Caco-2 (cell line): ENCODE measurements at places on chromosomes 12 and 14.
A peak's percentile ranks its signal among the peaks of the same experiment; 100 is the strongest.

- H3K27ac ChIP-seq: no peak overlapping the region
- no peak for DNase-seq
- no peaks in the 10 kb centered on the region for H3K27me3 ChIP-seq
These were observed 19.9 kb downstream of the RBM19 start for GRCh38 chr12:113946175-113946574.

- no peak for DNase-seq
- no peaks in the 10 kb centered on the region for H3K36me3 ChIP-seq
- no peaks in the 10 kb centered on the region for H3K4me1 ChIP-seq
- H3K4me3 ChIP-seq: no peak overlapping the region
These were observed 479.8 kb downstream of the MDGA2 start for GRCh38 chr14:47195582-47195981.

DNA sequence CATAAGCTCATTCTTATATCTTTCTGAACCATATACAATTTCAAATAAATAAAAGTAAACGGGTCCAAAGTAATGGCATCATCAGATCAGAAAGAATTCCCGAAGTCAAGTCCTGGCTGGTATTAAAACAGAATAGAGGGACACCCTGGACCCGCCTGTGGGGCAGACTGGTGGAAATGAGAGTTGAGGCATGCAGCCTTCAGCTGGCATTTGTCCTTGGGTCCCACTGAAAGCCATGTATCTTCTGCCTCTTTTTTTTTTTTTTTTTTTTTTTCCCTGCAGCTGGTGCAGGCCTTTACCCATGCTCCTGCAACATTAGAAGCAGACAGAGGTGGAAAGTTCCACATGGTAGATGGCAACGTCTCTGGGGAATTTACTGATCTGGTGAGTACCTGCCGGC, 9.9 kb downstream of the AHSA1 start:
- H3K4me1 ChIP-seq: no peaks in the 10 kb centered on the region
- no peak overlapping the region for H3K4me3 ChIP-seq
- DNase-seq: no peak
- H3K27me3 ChIP-seq: no peaks in the 10 kb centered on the region
- H3K36me3 ChIP-seq: 0 out of 2 replicates have a peak, but pooled peaks cover under 1% of the 10 kb centered on the region

GRCh38 chr14:21589317-21589716, 9.4 kb upstream of the OR10G3 start:
- no peaks in the 10 kb centered on the region for H3K27me3 ChIP-seq
- no peaks in the 10 kb centered on the region for H3K36me3 ChIP-seq

DNA sequence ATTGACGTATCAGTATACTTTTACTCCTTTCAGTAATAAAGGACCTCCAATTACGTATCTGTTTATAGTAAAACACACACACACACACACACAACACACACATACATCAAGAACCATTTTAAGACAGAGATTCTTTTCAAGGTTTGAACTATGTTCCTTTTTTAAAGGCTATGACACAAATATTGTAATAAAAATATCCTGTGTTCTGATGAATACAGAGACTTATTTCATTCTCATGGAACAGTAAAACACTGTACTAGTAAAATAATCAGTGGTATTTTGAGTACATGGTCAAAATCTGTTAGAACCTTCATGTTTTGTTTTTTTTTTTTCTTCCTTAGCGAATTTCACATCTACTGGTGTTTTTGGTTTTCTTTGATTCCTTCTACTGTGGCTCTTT, 7.6 kb downstream of the FLRT2 start:
- no peak overlapping the region for H3K27ac ChIP-seq
- DNase-seq: no peak
- no peaks in the 10 kb centered on the region; the same call in 1 of the 2 replicates for H3K4me1 ChIP-seq
- H3K36me3 ChIP-seq: no peaks in the 10 kb centered on the region
- H3K4me3 ChIP-seq: no peak overlapping the region
- H3K27me3 ChIP-seq: no peaks in the 10 kb centered on the region

DNA sequence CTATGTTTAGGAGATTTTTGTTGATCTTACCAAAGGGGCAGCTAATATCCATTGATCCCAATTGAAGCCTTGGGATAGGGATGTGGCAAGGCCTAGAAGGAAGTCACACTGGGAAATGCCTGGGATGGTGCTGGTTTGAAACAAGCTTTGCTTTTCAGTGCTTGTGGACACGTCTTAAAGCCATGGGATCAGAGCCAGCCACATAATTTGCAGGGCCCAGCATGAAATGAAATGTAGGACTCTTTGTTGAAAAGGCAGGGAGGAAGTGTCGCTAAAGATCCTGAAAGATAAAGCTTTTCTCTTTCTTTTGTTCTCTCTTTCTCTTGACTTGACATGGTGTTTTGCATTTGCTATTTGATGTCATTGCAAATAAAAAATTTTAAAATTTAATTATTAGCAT, 5.0 kb downstream of the TTC9 start:
- no peaks in the 10 kb centered on the region for H3K4me1 ChIP-seq
- H3K4me3 ChIP-seq: no peak overlapping the region
- DNase-seq: no peak
- H3K27me3 ChIP-seq: no peaks in the 10 kb centered on the region

- DNase-seq: no peak
- no peak overlapping the region for H3K4me3 ChIP-seq
- no peaks in the 10 kb centered on the region for H3K27me3 ChIP-seq
- no peak overlapping the region for H3K27ac ChIP-seq
- no peaks in the 10 kb centered on the region for H3K4me1 ChIP-seq
These were observed 8.8 kb upstream of the KCNK13 start for GRCh38 chr14:90053044-90053443.

- no peak for DNase-seq
- no peak overlapping the region for H3K27ac ChIP-seq
- H3K27me3 ChIP-seq: no peaks in the 10 kb centered on the region
- H3K4me1 ChIP-seq: no peaks in the 10 kb centered on the region
- H3K36me3 ChIP-seq: no peaks in the 10 kb centered on the region
These were observed 566.1 kb downstream of the BCL11B start for GRCh38 chr14:98705871-98706300.

GRCh38 chr12:2805143-2805520, 7.3 kb upstream of the ITFG2 start:
- H3K27me3 ChIP-seq: no peaks in the 10 kb centered on the region
- no peak overlapping the region for H3K27ac ChIP-seq
- no peaks in the 10 kb centered on the region for H3K4me1 ChIP-seq

DNA sequence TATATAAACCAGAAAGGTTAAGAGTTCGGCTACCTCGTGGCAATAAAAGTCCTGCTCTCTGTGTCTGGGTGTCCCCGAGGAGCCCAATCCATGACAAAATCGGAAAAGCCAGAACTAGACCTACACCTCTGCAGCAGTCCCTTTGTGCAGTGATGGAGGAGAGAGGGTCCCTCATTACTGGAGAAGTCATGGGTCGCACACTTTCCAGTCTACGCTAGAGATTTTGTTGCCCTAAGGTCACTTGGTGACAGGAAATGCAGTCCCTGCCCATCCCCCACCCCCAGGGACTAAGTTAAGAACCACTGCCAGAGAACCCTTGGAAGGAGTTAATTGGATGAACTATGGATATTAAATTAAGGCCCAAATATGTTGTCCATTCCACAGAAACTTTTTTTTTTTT, 104.4 kb upstream of the ATF7IP start:
- H3K27me3 ChIP-seq: no peaks in the 10 kb centered on the region
- no peaks in the 10 kb centered on the region for H3K36me3 ChIP-seq
- no peak overlapping the region for H3K27ac ChIP-seq
- peaks cover 22% of the 10 kb centered on the region for H3K4me1 ChIP-seq
- no peak for DNase-seq

DNA sequence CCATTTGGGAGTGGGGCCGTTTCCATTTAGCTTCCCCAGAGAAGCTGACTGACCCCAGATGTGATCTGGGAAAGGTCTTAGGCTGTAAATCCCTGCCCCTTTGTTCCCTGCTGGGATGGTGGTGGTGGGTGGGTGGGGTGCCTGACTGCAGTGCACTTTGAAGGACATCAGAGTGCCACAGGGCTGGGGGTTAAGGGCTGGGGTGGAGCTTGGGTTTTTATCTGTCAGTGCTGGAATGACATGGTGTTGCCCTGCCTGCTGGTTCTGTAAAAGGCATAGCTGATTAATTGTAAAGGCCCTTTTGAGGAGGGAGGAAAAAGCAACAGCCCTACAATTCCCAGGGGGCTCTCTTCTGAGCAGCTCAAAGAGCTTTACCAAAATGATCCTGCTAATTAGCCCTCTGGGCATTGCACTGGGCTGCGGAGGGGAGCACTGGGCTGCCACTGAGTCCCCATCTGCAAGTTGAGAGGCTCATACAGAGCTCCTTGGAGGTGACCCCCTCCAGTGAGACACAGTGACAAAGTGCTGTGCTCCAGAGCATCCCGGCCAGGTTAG, 21.1 kb downstream of the PLEKHG3 start:
- no peaks in the 10 kb centered on the region for H3K27me3 ChIP-seq
- H3K27ac ChIP-seq: peak overlapping the region; percentile 72
- H3K4me1 ChIP-seq: peaks cover 61% of the 10 kb centered on the region
- H3K4me3 ChIP-seq: no peak overlapping the region
- no peak for DNase-seq
- H3K36me3 ChIP-seq: peaks cover 12% of the 10 kb centered on the region
